Renal cortex interstitium (tissue), 15 donors: ENCODE measurements at places on chromosomes 5 and 9. TPM values are rescaled to one million over a fixed set of nuclear protein-coding genes. Genes with fewer than 3 reads are reported as not detected.

GRCh38 chr5:83265318-83265717 is 188.0 kb downstream of the XRCC4 start:
- no peak for DNase-seq

DNA sequence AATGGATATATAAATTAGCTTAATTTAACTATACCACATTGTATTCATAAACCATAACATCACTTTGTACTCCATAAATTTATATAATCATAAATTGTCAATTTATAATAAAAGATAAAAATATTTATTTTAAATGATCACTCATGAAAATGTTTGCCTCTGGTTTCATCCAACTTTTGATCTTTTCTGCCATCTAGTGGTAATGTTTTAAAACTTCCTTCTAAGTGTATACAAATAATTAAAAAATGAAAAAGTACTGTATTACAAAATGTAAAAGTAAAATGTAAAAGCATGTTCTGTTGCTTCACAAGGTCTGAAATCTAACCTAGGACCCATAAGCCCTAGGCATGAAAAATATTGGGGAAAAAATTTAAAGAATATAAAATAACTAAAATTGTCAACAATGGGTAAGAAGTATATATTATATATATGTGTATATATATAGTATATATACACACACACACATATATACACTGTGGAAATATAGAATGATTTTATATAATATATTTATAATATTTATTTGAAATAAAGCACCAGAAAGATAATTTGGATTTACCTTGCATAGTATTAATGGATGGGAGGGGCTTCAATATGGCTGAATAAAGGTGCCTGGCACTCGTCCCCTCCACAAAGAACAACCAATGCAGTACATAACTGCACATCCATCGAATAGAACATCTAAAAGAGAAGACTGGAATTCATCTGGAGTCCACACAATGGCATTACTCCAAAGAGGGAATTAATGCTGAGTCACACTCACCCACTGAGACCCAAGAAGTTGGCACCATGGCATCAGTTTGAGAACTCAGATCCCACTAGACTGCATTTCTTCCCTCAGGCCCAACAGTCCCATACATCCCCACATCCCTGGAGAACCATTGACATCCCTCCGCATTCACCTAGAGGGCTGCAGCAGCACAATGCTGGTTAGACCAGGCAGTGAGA is 32.5 kb downstream of the ANXA1 start:
- peak; percentile 15 for DNase-seq

- DNase-seq, result no peak
Observed at GRCh38 chr9:76542360-76542759, 83.4 kb downstream of the GCNT1 start.

DNA sequence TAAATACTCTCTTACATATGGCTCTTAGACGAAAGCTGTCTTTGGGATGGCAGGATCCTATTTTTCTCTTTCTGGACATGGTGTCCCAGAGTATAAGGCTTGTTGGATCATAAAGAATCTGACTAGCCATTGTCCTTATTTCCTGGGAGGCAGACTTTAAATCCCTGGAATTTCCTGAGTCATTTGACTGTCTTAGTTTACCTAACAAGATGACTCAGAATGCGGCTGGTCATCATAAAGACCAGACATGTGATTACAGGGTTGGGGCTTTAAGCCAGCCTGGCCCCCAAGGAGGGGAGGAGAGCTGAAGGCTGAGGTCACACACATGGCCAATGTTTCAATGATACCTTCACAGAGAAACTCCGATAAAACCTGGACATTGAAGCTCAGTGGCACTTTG is 37.2 kb downstream of the FAM240B start:
- no peak for DNase-seq

- no peak for DNase-seq
Observed at GRCh38 chr5:154221371-154221896, 30.9 kb downstream of the GALNT10 start.

DNA sequence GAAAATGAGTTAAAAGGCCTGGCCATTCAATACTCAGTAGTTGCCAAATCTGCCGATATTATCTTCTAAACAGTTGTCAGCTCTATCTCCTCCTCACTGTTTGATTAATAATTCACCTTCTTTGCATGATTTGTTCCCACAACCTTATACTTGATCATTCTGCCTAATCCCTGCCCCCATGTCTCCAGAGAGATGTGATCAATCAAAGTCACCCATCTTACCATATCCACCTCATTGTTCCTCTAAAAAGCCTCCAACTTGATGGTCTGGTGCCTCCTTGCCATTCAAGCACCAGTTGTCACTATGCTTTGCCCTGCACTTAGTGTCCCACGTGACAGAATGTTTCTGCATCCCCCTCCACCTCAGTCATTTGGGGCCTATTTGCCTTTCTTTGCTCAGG is 41.3 kb downstream of the KIAA1958 start:
- no peak for DNase-seq

- DNase-seq, result no peak
Observed at GRCh38 chr9:95425910-95426551, 90.7 kb downstream of the PTCH1 start.

GRCh38 chr9:134049236-134049635 is 18.6 kb downstream of the BRD3 start:
- DNase-seq, result no peak

DNA sequence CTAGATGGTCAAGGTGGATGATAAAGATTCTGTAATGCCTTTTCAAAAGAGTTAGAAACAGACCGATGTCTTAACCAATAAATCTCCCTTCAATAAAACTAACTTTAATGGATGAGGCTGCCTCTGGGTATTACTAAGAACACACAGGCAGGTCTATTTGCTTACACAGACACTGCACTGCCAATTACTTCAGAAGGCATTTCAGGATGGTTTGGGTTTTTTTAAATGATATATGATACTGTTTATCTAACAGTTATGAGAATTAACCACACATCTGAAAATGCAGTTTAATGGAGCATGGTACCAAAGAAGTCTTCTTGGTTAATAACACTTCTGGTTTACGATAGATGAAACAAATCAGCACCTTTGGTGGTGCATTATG is 367.9 kb upstream of the GRAMD2B start:
- DNase-seq, result no peak

DNA sequence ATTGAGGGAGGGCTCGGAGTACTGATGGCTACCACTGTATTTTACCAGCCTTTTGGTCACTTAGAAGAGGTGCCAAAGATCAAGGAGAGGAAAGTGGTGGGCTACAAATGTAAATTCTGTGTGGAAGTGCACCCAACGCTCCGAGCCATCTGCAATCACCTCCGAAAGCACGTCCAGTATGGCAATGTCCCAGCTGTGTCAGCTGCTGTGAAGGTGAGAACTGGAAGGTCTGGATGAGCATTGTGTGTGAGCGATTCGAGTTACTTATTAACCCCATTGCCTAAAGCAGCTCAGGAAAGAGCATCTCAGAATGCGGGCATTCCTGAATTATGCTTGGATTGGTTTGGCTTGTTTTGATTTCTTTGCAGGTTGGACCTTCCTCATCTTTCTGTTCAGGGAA is 67.5 kb downstream of the ZNF462 start:
- no peak for DNase-seq

DNA sequence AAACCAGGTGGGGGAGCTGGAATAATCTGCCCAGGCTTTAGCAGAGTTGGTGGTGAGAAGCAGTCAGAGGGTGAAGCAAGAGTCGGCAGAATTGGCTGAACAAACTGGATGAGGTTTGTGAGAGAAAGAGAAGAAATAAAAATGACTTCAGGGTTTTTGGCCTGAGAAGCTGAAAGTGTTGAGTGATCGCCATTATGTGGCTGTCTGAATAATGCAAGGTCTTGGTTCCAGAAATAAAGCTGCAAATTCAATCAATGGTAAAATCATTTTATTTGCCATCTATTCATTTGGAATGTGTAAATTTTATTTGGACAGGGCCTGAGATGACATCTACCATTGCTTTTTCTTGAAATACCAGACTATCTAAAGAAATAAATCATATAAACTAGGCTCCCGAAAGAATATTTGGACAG is 50.4 kb upstream of the DAB2 start:
- no peak for DNase-seq

Gene MAP1B
- 17.7 TPM for polyA plus RNA-seq

Gene SLC34A3
- polyA plus RNA-seq, result 5.0 TPM

Gene GCNT1
- polyA plus RNA-seq, result 4.8 TPM
